Right forelimb (tissue), 1 donor: ENCODE measurements at places on chromosomes 16 and 17.

- DNase-seq, result no peak
These were observed 35.9 kb downstream of the SCNN1B start for GRCh38 chr16:23337836-23338550.

- no peak for DNase-seq
These were observed 1051.4 kb upstream of the EEF2KMT start for GRCh38 chr16:6149031-6149430.

DNA sequence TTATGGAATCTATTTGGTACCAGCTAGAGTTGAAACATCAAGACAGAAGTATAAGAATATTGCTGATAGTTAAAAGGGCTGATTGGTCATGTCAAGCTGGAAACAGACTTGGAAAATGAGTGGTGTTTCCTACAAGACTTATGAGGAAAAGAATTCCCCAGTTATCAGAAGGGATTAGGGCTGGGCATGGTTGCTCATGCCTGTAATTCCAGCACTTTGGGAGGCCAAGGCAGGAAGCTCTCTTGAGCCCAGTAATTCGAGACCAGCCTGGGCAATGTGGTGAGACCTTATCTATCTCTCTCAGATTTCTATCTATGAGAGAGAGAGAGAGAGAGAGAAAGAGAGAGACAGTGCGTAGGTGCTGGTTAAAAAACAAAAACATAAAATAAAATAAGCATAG is 139.5 kb upstream of the PMFBP1 start:
- DNase-seq, result no peak

DNA sequence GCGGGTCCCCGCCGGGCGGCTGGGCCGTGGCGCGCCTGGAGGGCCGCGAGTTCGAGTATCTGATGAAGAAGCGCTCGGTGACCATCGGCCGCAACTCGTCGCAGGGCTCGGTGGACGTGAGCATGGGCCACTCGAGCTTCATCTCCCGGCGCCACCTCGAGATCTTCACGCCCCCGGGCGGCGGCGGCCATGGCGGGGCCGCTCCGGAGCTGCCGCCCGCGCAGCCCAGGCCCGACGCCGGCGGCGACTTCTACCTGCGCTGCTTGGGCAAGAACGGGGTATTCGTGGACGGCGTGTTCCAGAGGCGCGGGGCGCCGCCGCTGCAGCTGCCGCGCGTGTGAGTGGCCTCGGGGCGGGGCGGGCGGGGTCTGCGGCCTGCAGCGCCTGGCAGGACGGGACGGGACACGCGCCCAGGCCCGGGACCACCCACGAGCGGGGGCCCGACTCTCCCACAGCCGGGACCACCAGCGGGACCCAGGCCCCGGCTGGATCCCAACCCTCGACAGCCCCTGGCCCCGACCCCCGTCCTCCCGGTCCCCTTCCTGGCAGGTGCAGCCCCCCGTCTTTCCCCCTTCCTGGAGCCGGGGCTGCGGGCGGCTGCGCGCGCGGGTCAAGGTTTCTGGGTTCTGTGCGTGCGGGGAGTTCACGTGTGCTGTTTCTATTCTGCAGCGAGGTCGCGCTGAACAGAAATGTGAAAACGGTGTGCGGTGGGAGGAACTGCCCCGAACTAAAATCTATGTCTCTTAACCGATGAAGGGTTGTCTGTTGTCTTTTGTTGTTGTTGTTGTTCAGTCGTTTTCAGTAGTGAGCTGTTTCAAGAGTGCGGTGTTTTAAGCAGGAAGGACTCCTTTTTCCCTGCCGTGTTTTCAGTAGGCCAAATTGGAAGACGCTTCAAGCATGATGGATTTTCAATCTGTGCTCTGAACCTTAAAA is 705 bp downstream of the FOXK2 start:
- peak; percentile 57 for DNase-seq

DNA sequence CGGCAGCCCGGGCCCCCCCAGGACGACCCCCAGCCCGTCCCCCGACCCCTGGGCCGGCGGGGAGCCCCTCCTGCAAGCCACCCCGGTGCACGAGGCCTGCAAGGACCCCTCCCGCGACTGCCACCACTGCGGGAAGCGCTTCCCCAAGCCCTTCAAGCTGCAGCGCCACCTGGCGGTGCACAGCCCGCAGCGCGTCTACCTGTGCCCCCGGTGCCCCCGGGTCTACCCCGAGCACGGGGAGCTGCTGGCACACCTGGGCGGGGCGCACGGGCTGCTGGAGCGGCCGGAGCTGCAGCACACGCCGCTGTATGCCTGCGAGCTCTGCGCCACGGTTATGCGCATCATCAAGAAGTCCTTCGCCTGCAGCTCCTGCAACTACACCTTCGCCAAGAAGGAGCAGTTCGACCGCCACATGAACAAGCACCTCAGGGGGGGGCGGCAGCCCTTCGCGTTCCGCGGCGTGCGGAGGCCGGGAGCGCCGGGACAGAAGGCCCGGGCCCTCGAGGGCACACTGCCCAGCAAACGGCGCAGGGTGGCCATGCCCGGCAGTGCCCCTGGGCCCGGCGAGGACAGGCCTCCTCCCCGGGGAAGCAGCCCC is 15.6 kb upstream of the ZFPM1 start:
- peak; percentile 77 for DNase-seq
